ENCODE measurements at places on chromosomes 2 and 18. TPM values are rescaled to one million over a fixed set of nuclear protein-coding genes. Genes with fewer than 3 reads are reported as not detected.

The TLX2 gene
- total RNA-seq, result 0.14 TPM

The PLGLB2 gene
- 2.1 TPM for total RNA-seq

The MARCHF4 gene
- not detected for total RNA-seq

The VWA3B gene
- not detected for total RNA-seq

The ABCG8 gene
- not detected for total RNA-seq

The BCS1L gene
- 11.4 TPM for total RNA-seq

The LBX2 gene
- not detected for total RNA-seq

DNA sequence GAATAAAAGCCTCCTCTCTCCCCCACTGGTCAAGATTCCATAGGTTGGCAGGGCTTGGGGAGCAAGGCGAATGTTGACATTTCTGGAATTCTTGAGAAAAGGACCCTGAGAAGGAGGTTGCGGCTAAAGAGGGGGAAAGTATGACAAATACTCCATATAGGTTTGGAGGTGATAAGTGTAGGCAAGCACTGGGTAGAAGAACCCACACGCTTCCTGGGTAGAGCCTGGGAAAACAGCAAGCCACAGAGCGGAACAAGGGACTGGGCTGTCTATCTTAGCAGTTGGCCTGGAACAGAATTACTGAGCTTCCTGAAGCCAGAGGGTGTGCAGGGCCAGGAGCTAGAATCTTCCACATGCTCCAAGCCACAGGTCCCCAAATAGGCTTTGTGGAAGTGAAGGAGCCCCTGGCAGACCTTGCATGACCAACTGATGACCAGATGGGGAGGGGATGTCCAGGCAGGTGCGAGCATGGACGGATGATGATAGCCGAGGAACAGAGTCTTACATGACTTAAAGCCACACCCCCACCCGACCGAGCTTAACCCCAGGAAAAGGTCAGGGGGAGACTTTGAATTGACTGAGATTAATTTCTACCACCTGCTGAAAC lies 9.9 kb downstream of the PRKAG3 start:
- no peak overlapping the region for H3K27ac ChIP-seq
- no peaks in the 10 kb centered on the region for H3K36me3 ChIP-seq
- DNase-seq, result no peak

GRCh38 chr18:68056936-68057335 lies 540.4 kb upstream of the DSEL start:
- no peaks in the 10 kb centered on the region for H3K27me3 ChIP-seq
- no peak for DNase-seq
- H3K4me3 ChIP-seq, result no peak overlapping the region
- no peaks in the 10 kb centered on the region for H3K36me3 ChIP-seq
- no peak overlapping the region for H3K27ac ChIP-seq

- no peaks in the 10 kb centered on the region for H3K27me3 ChIP-seq
- no peak overlapping the region for H3K27ac ChIP-seq
- DNase-seq, result no peak
- H3K4me3 ChIP-seq, result no peak overlapping the region
- H3K4me1 ChIP-seq, result no peaks in the 10 kb centered on the region
Measured at GRCh38 chr2:33033606-33034081, 86.9 kb downstream of the LTBP1 start.

GRCh38 chr18:12032786-12033642 lies 51.7 kb downstream of the IMPA2 start:
- H3K36me3 ChIP-seq, result no peaks in the 10 kb centered on the region
- no peak overlapping the region for H3K4me3 ChIP-seq
- no peak for DNase-seq
- peaks cover 10% of the 10 kb centered on the region for H3K27me3 ChIP-seq
- peaks cover under 1% of the 10 kb centered on the region for H3K4me1 ChIP-seq

DNA sequence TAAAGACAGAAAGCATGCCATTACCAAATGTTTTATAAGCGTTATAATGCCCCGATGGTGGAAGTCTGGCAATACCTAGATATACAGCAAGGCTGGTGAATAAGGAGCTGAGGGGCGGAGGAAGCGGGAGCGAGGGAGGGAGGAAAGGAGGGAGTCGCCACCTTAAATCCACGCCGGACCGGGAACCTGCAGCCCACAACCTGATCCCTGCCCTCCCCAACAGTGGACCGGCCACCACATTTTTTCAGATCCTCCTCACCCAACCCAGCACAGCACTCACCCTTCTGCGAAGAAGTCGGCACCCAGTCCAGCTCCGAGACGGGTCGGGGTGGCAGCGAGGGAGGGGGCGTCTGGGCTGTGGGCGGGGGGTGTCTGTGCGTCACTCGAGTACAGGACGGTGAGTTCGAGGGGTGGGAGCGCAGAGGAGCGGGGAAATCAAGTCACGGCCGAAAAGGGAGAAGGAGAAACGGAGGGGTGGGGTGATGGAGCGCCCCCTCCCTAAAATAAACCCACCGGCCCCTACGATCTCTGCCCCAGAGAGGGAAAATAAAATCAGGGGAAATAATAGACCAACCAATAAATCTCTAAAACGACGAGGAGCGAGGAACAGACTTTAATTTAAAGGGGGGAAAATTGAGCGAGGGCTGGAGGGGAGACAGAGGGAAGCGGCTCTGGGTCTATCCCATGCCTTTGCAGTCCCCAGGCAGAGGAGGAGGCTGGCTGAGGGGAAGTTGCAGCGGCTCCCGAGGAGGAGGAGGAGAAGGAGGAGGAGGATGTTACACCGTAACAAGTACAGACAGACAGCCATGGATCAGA lies 96.5 kb upstream of the SERTAD2 start:
- H3K4me3 ChIP-seq, result peak overlapping the region; percentile 96
- H3K27ac ChIP-seq, result peak overlapping the region; percentile 75
- DNase-seq, result peak; percentile 62
- H3K4me1 ChIP-seq, result peaks cover 16% of the 10 kb centered on the region

GRCh38 chr2:494853-495252 lies 182.4 kb downstream of the TMEM18 start:
- no peaks in the 10 kb centered on the region for H3K4me1 ChIP-seq
- no peak overlapping the region for H3K27ac ChIP-seq
- H3K36me3 ChIP-seq, result no peaks in the 10 kb centered on the region
- no peak overlapping the region for H3K4me3 ChIP-seq

DNA sequence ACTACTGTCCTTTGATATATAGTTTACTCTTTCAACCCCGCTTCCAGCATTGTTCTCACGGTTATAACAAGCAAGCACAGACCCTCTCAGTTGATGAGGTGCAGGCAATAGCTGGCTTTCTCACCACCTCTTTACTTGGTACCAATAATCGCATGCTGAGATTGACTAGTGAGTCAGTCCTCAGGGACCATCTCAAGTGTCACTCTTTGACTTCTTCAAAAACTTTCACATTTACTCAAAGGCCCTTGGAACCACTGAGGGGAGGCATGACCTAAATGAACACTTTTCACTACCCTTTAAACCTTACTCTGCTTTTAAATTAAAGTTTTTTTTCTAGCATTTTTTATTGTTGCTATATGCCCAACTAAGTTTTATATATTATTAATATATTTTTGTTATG lies 101.8 kb downstream of the DAW1 start:
- no peak for DNase-seq
- H3K4me3 ChIP-seq, result no peak overlapping the region
- no peaks in the 10 kb centered on the region for H3K27me3 ChIP-seq
- H3K36me3 ChIP-seq, result no peaks in the 10 kb centered on the region
- H3K4me1 ChIP-seq, result no peaks in the 10 kb centered on the region

- no peaks in the 10 kb centered on the region for H3K4me1 ChIP-seq
- no peaks in the 10 kb centered on the region for H3K36me3 ChIP-seq
- H3K27ac ChIP-seq, result no peak overlapping the region
- H3K27me3 ChIP-seq, result no peaks in the 10 kb centered on the region
- H3K4me3 ChIP-seq, result no peak overlapping the region
- DNase-seq, result no peak
Measured at GRCh38 chr18:21996351-21996826, 173.0 kb upstream of the GATA6 start.

DNA sequence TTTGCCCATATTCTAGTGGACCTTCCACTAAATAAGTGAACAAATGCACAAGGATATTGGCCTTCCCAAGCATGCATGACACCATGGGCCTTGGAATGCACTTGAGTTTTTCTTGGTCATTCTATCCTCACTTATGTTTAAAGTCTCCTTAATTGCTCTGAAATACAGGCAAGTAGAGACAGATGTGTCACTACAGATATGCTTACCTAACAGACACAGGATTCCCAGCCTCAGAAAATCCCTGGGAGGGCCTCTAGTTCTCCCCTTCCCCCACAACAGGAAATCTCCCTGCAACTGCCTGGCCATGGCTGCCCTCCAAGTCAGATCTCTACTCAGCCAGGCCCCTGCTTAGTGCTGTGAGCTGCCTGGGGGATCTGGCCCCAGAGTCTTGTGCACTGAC lies 445.2 kb downstream of the IRS1 start:
- H3K27ac ChIP-seq, result no peak overlapping the region
- H3K27me3 ChIP-seq, result peaks cover 12% of the 10 kb centered on the region
- H3K4me3 ChIP-seq, result no peak overlapping the region
- H3K4me1 ChIP-seq, result no peaks in the 10 kb centered on the region

DNA sequence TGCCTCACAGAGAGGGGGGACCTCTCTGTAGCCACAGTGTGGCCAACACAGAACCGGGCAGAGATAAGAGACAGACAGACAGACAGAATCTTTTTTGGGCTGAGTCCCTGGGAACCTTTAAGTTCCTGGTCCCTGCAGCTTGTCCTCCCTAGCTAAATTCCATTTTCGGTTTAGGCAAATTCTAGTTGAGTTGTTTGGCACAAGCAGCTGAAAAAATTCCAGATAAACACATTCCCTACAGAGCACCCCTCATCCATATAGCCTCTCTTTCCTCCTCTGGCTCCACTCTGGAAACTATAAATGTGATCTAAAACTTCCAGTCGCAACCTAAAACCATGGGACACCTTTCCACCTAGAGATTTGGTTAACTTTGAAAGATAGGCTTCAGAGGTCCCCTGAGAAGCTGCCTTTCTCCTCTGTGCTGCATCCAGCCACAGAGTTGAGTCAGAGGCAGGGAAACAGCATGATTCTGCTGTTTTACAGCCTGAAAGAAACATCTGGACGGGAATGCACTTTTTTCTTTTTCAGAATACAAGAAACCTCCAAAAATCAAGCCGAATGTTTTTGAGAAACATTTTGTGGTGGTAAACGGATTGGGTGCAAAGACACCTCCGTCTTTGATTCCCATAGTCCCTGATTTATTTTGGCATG lies 30.9 kb downstream of the SLC4A3 start:
- no peak overlapping the region for H3K27ac ChIP-seq
- no peak overlapping the region for H3K4me3 ChIP-seq
- H3K27me3 ChIP-seq, result peaks cover 12% of the 10 kb centered on the region

GRCh38 chr18:42882122-42882521 lies 233.4 kb downstream of the RIT2 start:
- no peak for DNase-seq
- H3K27ac ChIP-seq, result no peak overlapping the region
- H3K4me1 ChIP-seq, result no peaks in the 10 kb centered on the region
- no peaks in the 10 kb centered on the region for H3K36me3 ChIP-seq

DNA sequence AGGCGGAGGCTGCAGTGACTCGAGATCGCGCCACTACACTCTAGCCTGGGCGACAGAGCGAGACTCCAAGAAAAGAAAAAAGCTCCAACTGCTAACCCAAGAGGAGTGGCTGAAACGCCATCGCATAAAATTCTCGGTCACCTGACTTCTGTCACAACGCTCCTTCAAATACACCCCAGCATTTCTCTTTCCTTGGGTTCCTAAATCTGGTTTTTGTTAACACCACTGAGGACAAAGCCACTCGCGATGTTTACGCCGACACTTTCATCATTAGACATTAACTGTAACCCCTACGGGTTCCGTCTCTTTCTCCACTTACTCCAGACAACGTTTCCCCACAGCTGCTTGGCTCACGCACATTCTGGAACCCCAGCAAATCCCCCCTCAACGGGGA lies 679 bp downstream of the CLK1 start:
- DNase-seq, result peak; percentile 24
- H3K4me1 ChIP-seq, result peaks cover 25% of the 10 kb centered on the region
- H3K27ac ChIP-seq, result peak overlapping the region; percentile 100

DNA sequence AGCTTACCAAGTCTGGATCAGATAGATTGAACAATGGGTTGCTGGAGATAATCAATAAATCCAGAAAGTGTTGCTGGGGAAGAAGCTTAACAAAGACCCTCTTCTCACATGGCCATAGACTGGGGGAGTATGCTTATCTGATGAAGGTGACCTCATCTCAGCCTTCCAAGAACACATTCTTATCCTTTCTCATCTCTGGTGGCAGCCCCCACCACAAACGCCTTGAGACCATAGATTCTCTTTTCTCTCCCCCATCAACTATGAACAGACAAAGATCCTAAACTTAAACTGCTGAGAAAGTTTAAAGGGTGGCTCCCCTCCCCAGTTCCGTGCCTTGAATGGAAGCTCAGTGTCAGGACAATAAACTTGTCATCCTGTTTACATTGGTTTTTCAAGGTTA lies 428.7 kb upstream of the TRIB2 start:
- H3K36me3 ChIP-seq, result no peaks in the 10 kb centered on the region
- peaks cover 8% of the 10 kb centered on the region for H3K4me1 ChIP-seq
- no peaks in the 10 kb centered on the region for H3K27me3 ChIP-seq
- no peak for DNase-seq
- no peak overlapping the region for H3K27ac ChIP-seq
- no peak overlapping the region for H3K4me3 ChIP-seq

DNA sequence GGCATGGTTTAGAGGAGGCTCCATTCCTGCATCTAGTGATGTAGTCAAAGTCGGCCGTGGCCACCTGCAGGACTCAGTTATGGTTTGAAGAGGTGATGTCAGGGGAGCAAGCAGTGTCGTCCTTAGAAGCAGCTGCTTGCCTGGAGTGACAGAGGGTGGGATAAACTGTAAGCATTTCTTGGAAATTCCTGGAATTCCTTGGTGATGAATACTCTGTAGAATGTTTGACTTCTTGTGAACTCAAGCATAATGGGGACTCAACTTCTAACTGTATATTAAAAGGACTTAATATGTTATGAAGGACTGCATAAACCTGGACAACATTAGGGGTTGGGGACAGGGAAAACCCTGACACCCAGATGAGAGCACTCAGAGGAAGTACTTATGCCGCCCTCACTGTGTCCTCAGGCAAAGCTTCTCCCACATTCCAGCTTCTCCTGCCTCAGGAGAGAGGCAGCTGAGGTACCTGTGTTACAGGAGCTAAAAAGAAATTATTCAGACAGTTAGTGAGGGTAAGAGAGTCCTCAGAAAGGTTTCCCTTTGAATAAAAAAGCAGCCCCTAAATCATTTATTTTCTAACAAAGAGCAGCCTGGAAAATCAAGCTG lies 459.9 kb upstream of the CELF4 start:
- no peaks in the 10 kb centered on the region for H3K36me3 ChIP-seq
- H3K27ac ChIP-seq, result no peak overlapping the region
- DNase-seq, result no peak
- H3K4me3 ChIP-seq, result no peak overlapping the region

GRCh38 chr2:60262178-60262577 lies 291.3 kb downstream of the BCL11A start:
- DNase-seq, result no peak
- no peak overlapping the region for H3K4me3 ChIP-seq
- H3K4me1 ChIP-seq, result peaks cover 2% of the 10 kb centered on the region
- H3K27ac ChIP-seq, result no peak overlapping the region
- no peaks in the 10 kb centered on the region for H3K36me3 ChIP-seq
- H3K27me3 ChIP-seq, result no peaks in the 10 kb centered on the region
